ENCODE measurements at places on chromosomes 6 and 20.

GRCh38 chr20:3775457-3776108 is 5.7 kb downstream of the SPEF1 start:
- peak overlapping the region; percentile 17 for H3K27ac ChIP-seq
- no peaks in the 10 kb centered on the region for H3K27me3 ChIP-seq
- no peak overlapping the region for H3K4me3 ChIP-seq
- H3K36me3 ChIP-seq = no peaks in the 10 kb centered on the region
- H3K4me1 ChIP-seq = peaks cover 21% of the 10 kb centered on the region

GRCh38 chr20:17431621-17432364 is 99.4 kb downstream of the BFSP1 start:
- no peak overlapping the region for H3K27ac ChIP-seq
- DNase-seq = peak; percentile 42
- no peak overlapping the region for H3K4me3 ChIP-seq
- no peaks in the 10 kb centered on the region for H3K36me3 ChIP-seq

DNA sequence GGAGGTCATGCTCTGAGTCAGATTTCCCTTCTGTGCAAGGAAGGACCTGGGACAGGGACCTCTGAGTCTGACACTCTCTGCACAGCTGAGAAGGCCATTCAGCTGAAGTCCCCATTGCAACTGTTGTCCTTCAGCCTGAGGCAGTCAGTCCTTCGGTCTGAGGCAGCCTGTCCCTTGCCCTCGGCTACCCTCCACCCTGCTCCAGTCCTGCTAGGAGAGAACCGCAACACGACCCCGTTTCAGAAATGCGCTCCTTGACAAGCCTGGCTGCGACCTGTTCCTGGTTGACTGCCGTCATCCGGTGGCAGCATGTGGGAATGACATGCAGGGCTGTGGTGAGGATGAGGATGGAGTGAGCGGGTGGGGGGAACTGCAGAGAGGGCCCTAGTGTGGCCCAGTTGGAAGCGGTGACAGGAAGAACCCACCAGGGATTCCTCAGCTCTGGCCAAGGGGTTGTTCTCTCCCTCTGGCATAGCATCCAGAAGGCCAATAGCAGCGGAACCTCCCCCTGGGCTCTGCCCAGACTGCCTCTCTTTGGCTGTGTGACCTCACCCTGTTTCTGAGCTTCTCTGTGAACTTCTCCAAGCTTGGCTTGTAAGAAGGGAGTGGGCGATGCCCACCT is 40.3 kb upstream of the ANGPT4 start:
- no peak overlapping the region for H3K4me3 ChIP-seq
- peaks cover 39% of the 10 kb centered on the region for H3K27me3 ChIP-seq
- peak; percentile 89 for DNase-seq

- no peak overlapping the region for H3K27ac ChIP-seq
- peaks cover 6% of the 10 kb centered on the region for H3K36me3 ChIP-seq
- H3K27me3 ChIP-seq = no peaks in the 10 kb centered on the region
- no peak overlapping the region for H3K4me3 ChIP-seq
Measured at GRCh38 chr6:38443352-38444144, 196.2 kb downstream of the BTBD9 start.

DNA sequence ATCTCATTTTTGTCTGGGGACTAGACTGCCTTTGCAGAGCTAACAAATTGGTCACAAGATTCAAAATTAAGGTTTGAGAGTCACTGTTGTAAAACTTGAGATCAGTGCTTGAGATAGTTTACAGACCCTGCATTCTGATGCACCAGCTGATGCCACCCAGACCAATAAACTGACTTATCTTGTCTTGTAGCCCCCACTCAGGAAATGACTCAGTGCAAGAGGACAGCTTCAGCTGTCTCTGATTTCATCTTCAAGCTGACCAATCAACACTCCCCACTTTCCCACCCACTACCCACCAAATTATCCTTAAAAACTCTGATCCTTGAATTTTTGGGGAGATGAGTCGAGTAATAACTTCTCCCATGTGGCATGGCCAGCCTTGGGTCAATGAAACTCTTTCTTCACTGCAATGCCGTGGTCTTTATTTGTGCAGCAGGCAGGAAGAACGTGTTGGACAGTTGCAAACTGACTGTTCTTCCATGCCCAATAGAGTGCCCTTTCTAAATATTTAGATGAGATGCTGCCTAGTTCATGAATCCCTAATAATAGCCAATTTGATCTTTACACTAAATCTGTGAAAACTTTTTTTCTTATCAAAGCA is 48.3 kb upstream of the PROKR2 start:
- H3K27me3 ChIP-seq = peaks cover 15% of the 10 kb centered on the region
- H3K27ac ChIP-seq = no peak overlapping the region
- no peak overlapping the region for H3K4me3 ChIP-seq
- no peak for DNase-seq

GRCh38 chr6:168730931-168731716 is 290.1 kb downstream of the SMOC2 start:
- H3K27me3 ChIP-seq = peaks cover 11% of the 10 kb centered on the region
- no peak for DNase-seq
- peaks cover 2% of the 10 kb centered on the region for H3K4me1 ChIP-seq
- H3K27ac ChIP-seq = no peak overlapping the region
- H3K4me3 ChIP-seq = no peak overlapping the region
- H3K36me3 ChIP-seq = no peaks in the 10 kb centered on the region

Measured in naive thymus-derived CD8-positive, alpha-beta T cell (primary cell).